ENCODE measurements at places on chromosomes 16 and 17.

DNA sequence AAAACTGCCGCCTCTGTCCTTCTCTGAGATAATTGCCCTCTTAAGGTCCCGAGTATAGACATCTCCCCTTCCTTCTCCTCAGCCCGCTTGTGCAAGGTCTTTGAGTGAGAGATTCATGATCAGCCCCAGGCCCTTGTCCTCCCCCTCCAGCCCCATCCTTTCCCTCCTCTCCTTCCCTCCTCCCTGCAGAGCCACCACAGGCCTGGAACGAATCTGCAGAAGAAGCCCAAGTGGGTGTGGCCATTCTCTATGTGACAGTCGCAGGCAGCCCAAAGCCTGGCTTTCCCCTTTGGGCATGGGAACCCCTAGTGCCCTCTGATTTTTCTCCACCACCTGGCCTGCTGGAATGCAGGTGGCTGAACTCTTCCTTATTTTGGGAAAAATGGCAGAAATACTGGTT, 7.2 kb upstream of the NDRG4 start:
- no peak for DNase-seq

DNA sequence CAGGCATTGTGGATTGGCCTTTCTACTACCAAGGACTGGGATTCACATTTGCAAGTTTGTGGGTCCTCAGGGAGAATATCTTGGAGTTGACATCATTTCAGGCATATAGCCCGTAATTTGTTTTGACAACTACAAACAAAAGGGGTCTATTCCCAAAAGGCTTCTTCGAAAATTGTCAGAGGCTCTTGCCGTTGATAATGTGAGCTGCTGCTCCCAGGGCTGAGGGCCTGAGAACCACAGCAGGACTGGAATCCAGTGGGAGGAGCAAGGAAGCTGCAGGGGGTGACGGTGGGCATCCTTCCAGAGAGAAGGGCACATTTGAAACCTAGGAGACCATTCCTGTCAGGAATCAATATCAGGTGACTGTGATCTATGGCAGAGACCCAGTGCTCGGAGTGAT, 761.6 kb upstream of the RBFOX1 start:
- DNase-seq = no peak

GRCh38 chr17:20992416-20992815, 50.4 kb downstream of the USP22 start:
- no peak for DNase-seq

- DNase-seq = no peak
Observed at GRCh38 chr17:10172241-10172741, 26.1 kb downstream of the GAS7 start.

- DNase-seq = no peak
Observed at GRCh38 chr16:80120899-80121521, 419.8 kb upstream of the DYNLRB2 start.

Measured in CD4-positive, alpha-beta T cell (primary cell).